ENCODE measurements at places on chromosomes 4 and X.

GRCh38 chr4:55013431-55013955 lies 111.9 kb downstream of the KDR start:
- DNase-seq = no peak

DNA sequence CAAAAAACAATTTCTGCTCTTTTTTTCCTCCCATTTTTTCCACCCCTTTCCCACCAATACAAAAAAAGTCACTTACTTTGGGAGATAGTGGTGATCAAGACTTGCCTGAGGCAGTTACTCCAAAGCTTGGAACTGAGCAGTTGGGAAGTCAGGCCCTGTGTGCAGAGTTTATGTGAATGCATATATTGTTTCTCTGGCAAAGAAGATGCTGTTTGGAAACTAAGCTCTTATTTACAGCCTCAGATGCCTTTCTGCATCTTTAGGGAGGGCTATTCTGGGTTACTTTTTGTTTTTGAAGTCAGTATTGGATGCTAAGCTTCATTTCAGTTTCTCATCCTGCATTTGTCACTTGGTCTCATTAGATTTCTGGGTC lies 136.3 kb downstream of the ZNF330 start:
- DNase-seq = no peak

DNA sequence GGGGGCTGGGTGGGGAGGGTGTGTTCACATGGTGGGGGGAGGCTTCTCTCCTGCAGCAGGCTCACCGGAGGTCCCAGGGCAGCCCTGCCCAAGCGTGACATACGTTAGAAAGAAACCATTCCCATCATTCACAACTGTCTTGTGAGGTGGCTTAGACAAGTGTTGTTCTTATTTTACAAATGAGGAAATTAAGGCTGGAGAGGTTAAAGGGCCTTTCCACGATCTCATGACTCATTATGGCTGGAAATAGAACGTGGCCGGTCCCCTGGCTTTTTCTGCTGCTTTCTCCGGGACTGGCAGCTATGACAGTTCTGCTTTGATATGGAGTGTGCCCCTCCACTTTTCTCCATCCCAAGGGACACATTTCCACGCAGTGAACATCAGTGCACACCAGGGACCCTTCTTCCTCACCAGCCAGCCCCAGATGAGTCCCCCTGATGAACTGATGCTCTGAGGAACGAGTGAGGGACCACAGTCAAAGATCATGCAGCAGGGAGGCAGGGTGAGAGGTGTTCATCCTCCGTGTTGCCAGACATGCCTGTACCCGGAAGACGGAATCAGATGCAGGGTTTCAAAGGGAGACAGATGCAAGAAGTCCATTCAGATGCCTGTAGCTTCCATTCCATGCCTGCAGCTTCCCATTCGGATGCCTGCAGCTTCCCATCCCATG lies 64.0 kb upstream of the ACSL1 start:
- no peak for DNase-seq

DNA sequence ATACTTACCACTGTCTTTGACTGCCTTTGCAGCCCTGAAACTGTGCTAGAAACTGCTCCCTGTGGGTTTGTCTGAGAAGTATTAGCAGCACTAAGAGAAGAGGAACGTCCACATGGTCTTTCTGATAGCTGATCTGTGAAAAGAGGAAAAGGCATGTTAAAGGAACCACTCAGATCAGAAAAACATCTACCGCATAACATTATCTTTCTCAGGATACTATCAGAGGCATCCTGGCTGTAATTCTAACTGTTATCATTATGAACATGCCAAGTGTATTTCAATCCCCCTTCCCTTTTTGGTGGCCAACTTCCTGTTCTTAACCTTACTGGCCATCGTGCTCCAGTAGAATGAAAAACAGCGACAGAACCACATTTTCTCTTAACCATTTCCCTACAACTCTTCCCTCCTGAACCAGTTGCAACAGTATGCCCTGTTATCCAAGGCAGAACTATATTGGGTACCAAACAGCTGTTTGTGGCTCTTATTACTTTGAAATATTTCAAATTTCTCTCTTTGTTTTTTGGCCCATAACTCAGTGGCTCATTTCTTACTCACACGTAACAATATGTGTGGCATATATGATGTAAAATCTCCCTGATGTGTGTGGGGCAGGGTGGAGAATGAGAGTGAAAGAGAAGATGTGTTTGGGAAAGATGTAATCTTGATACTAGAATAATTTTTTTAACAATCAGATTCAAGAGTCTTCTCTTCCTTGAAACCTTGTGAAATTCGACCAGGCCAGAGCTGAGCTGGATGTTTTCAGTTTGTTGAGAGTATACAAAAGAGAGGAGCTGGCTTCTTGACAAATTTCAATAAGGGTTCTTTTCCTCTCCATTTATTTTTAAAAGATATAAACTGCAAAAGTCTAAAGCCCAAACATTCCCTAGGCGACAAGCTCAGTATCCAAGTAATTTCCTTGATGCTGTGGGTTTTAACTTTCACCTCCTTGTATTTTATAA lies 35.2 kb downstream of the ARHGEF6 start:
- no peak for DNase-seq

- DNase-seq = no peak
Measured at GRCh38 chr4:124727331-124727890, 14.9 kb upstream of the ANKRD50 start.

GRCh38 chr4:155658681-155659064 lies 8.0 kb upstream of the GUCY1A1 start:
- DNase-seq = no peak

DNA sequence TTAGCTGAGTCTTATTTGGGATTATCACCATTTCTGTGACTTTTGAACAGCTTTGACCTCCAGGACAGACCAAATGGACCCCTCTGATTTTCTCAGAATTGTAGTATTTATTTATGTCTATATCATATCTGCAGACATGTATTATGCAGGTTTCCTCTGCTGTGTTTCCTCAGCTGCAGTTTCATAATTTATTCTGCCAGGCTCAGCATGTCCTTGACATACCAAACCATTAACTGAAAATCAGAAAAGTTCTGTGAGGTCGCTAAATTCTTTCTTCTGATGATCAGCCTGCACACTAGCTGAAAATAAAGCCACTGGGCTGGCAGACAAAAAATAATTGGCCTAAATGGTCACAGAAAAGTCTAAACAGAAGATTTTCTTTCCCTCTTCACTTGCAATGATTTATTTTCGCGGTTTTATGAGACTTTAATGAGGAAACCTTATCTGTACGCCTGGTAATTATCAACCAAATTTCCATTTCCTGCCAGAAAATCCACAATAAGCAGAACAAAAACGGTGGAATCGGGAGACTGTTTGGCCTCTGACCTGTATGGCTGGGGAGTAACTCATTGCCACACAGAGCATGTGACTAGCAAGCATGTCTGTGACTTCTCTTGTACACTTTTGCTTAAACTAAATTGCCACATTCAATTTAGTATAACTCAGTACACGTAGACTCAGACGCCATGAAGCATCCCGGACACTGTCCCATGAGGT lies 150.9 kb downstream of the ENPP6 start:
- DNase-seq = no peak
